ENCODE measurements at places on chromosomes 1 and 21.

DNA sequence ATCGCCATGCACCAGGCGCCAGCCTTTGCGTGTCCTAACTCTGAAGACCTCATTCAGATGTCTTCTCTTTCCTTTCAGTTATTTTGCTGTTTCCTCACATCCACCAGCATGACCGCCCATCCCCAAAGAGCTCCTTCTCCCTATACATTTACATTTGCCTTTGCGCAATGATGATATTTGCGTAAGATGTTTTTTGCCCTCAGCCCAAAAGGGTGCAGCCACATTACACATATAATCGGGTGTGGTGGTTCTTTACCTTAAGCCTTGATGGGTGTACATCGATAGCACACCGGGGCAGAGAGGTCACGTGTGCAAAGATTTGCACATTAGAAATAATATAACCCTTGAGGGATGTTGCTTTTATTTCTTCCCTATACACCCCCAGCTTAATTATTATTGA lies 192.8 kb downstream of the HUNK start:
- no peak for DNase-seq

DNA sequence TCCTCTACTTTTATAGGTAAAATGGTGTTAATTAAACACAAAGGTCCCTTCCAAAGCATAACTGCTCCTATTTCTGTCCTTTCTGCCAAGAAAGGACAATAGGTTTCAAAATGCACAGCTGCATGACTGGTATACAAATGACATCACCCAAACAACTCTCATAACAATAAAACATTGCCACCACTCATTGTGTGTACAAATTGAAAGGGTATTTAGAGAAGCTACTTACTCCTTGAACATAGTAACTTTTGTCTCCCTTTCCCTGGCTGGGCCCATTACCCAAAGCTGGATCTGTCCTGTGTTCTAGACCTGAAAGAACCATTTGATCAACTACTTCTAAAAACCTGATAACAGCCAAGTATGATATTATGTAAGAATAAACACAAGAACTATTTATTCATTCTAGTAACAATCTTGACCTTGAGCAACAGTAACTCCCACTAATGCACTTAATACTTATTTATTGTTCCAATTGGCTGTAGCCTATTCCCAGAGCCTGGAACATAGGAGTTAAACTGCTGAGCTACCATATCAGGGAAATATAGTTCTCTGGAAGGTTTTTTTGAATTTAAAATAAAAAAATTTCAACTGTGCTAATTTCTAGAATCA lies 38.2 kb downstream of the TTLL7 start:
- DNase-seq = no peak

DNA sequence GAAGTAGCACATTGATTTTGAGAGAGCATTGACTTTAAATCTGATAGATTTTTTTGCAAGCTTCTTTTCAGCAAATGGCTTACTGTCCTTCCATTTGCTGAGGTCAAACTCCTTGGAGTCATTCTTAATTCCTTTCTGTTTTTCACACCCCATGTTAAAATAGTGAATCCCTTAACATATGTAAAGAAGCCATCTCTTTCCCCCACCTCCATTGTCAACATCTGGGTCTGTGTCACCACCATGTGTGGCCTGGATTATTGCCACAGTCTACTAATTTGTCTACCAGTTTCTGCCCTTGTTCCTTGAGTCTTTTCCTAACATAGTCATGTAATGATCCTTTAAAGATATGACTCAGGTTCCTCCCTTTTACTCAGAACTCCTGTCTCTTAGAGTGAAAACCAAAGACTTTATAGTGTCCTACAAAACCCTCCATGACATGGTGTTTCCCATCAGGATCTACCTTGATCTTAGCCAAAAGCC lies 104.7 kb downstream of the ST6GALNAC3 start:
- DNase-seq = no peak

- no peak for DNase-seq
These were observed 211.4 kb upstream of the NRIP1 start for GRCh38 chr21:15276243-15276642.

DNA sequence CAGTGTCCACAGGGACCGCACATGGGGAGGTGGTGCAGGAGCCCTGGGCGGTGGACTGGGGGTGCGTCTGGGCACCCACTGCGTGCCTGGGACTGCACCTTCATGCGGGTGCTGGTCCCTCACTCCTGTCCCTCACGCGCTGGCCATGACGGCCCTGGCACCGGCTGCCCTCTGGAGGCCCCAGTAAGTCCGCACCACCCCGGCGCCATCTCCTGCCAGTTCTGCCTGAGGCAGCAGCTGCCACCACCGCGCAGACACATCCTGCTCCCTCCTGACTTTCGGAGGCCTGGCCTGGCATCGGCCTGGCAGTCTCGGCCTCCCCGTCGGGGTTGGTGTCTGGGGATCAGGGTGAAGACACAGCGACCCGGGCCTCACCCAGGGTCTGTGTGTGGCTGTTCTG lies 64.8 kb downstream of the MORN1 start:
- no peak for DNase-seq

GRCh38 chr1:214050513-214051401 lies 63.0 kb downstream of the PROX1 start:
- peak; percentile 21 for DNase-seq

DNA sequence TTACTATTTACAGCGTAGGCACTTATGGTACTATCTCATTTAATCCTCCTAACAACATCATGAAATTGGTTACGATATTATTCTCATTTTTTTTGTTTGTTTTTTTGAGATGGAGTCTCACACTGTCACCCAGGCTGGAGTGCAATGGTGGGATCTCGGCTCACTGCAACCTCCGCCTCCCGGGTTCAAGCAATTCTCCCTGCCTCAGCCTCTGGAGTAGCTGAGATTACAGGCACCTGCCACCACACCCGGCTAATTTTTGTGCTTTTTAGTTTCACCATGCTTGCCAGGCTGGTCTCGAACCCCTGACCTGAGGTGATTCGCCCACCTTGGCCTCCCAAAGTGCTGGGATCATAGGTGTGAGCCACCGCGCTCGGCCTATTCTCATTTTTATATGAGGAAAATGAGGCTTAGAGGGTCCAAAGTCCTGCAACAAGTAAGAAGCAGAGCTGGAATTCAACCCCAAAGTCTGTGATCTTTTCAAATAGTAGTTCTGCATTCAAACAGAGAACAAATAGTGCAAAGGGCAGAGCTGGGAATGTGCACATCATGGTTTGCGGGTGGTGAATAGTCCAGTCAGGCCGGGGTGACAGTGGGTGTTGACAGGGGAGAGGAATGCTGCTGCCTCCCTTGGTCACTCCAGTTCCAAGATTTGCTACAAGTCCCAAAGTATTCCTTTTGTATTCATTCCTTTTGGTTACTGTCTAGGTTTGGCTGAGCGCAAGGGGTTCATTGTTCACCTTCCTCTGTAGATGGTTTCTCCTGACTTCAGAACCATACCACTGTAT lies 4.6 kb downstream of the PRUNE1 start:
- no peak for DNase-seq

GRCh38 chr1:206782448-206782847 lies 10.2 kb upstream of the IL10 start:
- DNase-seq = no peak

- DNase-seq = no peak
These were observed 5.2 kb downstream of the OLIG1 start for GRCh38 chr21:33075128-33075527.

DNA sequence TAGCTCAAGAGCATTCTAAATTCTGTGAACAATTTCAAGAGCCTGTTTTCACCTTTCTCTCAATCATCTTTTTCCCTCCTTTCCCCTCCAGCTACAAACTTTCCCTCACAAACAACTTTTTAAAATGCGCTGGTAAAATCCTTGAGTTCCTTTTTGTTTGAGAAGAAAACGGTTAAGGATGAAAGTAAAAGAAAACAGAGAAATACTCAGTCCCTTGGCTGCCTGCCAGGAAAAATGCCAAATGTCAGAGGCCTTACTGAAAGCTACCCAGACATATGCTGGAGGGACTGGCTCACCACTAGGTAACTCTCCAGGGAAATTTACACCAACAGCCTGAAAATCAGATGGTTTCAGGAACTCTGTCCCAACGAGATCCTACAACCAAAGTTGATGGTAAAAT lies 11.0 kb upstream of the SERBP1 start:
- DNase-seq = peak; percentile 22

DNA sequence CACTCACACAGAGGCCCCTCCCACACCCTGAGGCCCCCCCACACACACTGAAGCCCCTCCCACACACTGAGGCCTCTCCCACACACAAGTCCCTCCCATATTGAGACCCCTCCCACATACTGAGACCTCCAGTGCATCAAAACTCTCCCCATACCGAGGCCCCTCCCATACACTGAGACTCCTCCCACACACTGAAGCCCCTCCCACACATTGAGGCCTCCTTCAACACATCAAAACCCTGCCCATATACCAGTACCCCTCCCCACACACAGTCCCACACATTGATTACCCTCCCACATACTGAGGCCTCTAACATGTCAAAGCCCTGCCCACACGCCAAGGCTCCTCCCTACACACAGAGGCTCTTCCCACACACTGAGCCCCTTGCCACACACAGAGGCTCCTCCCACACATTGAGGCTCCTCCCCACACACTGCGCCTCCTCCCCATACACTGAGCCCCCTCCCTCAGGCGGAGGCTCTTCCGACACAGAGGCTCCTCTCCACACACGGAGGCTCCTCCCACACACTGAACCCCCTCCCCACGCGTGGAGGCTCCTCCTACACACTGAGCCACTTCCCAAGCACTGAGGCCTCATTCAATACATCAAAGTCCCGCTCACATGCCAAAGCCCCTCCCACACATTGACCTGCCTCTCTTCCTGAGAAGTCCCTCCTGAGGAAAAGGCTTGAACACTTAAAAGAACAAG lies 392.3 kb downstream of the CAMTA1 start:
- peak; percentile 24 for DNase-seq

GRCh38 chr1:211695135-211695816 lies 19.9 kb upstream of the NEK2 start:
- DNase-seq = peak; percentile 71

- DNase-seq = no peak
These were observed 75.7 kb downstream of the UCHL5 start for GRCh38 chr1:192983349-192983980.

GRCh38 chr1:7675431-7676273 lies 95.4 kb upstream of the VAMP3 start:
- no peak for DNase-seq

DNA sequence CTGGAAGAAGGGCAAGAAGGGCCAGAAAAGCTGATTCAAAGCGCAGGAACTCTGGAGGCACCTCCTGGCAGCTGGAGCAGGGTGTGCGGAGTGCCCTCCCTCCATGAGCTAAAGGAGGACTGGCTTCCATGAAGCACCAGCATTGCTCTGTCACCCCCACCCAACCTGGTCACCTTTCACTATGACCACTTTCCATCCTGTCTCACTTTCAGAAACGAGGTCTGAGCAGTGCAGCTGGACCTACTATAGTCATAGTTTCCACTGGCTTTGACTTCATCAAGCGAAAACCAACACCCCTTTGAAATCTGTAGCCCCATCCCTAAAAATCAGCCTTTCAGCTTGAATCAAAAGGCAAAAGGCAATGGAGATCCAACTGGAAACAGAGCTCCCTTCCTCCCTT lies 84.8 kb upstream of the CACNA1E start:
- DNase-seq = no peak

- no peak for DNase-seq
These were observed 205.2 kb downstream of the ZP4 start for GRCh38 chr1:237685551-237685950.

DNA sequence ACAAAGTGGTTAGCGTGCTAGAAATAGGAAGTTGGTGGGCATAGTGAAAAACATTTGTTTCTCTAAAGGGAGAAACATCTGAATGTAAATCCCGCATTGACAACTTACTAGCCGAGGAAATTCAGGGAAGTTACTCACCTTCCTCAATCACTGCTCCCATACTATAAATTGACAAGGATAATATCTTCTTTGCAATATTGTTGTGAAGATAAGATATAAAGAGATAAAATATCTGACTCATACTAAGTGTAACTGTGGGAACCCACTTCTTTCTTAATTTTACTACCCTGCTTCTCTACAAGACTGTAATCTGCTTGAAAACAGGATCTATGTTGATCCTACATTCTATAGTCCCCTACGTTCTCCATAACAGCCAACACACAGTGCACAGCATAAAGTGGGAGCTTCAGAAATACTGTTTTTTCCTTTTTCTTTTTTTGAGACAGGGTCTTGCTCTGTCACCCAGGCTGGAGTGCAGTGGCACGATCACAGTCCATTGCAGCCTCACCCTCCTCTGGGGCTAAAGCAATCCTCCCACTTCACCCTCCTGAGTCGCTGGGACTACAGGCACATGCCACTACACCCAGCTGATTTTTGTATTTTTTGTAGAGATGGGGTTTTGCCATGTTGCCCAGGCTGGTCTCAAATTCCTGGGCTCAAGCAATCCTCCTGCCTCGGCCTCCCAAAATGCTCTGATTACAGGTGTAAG lies 57.4 kb upstream of the C1orf21 start:
- DNase-seq = no peak

DNA sequence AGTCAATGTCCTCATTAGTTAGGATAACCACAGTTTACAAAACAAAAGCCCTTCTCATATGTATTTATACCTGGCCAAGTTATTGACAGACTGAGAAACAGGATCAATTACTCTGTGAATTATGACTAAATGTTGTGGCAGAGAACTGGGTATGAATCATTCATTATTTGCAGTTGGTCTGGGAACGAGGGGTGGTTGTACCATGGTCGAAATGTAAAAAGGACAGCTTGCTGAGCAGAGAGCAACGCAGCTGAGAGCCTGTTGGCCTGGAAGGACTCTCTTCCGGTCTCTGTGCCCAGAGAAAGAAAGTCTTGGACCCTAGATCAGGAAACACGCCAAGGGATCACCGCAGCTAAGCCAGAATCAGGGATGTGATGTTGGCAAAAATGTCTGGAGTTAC lies 169.6 kb downstream of the DISC1 start:
- no peak for DNase-seq

DNA sequence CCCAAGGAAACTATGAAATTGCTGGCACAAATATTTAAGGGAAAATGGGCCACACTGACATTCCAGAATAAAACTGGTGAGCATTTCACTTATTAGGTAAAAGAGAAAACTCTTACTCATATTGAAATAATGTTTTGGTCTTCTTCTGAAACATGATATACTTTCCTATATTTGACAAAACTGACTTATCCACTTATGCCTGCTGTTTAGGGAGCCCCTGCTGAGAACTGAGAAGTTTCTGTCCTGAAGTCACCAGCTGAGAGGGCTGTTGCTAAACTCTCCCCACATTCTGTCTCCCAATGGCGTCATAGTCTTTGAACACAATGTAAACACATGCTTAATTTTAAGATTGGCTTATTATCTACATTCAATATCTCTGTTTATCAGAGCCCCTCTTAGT lies 46.8 kb upstream of the ZC3H11B start:
- no peak for DNase-seq

DNA sequence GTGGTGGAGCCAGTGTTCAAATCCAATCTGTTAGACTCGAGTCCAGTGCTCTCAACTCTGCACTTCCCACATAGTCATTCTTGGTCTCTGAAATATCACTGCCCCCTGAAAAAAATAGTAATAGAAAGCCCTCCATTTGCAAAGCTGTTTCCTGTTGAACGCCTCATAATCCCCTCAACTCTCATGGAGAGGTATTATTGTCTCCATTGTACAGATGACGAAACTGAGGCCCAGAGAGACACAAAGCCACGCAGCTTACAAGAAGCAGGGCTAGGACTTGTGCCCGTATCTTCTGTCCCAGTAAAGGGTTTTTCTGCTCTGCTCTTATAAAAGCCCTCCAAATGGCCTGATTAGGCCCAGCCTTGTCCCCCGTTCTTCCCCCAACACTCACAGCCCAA lies 6.2 kb upstream of the ARHGEF19 start:
- no peak for DNase-seq

GRCh38 chr1:107760065-107760464 lies 204.9 kb downstream of the VAV3 start:
- DNase-seq = no peak

All from SK-N-DZ (cell line).